Vagina (tissue), 2 donors: ENCODE measurements at places on chromosomes 4 and X. TPM values are rescaled to one million over a fixed set of nuclear protein-coding genes. Genes with fewer than 3 reads are reported as not detected.

USP26 gene
- total RNA-seq: not detected

DNA sequence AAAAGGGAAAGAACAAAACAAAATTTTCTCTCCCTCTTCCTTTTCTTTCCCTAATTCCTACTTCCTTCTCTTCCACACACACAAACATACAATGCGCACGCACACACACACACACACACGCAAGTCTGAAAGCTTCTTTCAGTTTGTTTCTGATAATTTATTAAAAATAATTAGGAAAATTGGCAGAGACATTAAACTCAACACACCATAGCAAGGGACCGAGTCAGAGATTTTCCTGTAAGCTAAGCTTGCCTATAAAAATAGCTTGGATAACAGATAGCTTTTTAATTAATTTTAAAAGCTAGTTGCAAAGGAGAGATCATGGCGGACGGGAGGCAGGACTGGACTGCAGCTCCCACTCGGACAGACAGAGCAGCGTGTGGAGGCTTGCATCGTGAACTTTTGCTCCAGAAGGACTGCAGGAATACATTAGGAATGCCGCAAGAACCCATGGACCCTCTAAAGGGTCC lies 92.6 kb upstream of the MAPK10 start:
- no peak for DNase-seq

GRCh38 chr4:82585690-82586435 lies 24.1 kb upstream of the TMEM150C start:
- DNase-seq: no peak

USP17L29 gene
- not detected for total RNA-seq

F8A2 gene
- total RNA-seq: not detected

DNA sequence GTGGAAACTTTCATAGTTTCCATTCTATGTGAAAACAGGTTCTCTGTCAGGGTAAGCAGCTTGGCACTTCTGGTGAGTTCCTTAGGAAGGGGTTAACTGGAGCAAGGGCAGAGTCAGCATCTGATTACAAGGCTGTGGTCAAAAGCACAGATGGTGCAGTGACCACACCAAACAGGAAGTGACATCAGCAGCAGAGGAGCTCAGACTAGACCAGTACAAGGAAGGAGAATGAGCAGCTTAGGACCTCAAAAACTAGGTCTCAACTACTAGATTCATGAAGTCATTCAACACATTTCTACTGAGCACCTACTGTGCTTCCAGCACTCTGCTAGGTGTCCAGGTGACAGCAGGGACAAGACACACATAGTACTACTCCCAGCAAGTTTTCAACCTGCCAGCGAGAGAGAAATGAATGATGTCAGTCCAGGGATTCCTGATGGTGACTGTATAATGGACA lies 130.2 kb downstream of the AMELX start:
- DNase-seq: no peak

GRIA3 gene
- 4.4 TPM for total RNA-seq

DNA sequence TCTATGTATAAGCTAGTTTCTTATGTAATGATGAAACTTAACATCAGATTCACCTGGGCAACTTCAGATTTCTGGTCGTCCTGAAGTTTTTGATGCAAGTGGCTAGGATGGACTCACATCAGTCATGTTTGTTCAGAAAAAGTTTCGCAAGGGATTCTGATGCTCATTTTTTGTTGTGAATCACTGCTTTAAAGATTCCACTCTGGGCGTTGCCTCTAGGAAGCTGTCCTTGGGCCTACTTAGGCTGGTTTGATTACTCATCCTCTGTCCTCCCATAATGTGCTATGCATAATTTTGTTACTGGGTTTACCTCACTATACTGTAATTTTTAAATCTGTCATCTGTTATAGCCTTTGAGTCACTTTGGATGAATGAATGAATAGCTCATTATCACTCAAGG lies 30.8 kb downstream of the HERC3 start:
- no peak for DNase-seq

DNA sequence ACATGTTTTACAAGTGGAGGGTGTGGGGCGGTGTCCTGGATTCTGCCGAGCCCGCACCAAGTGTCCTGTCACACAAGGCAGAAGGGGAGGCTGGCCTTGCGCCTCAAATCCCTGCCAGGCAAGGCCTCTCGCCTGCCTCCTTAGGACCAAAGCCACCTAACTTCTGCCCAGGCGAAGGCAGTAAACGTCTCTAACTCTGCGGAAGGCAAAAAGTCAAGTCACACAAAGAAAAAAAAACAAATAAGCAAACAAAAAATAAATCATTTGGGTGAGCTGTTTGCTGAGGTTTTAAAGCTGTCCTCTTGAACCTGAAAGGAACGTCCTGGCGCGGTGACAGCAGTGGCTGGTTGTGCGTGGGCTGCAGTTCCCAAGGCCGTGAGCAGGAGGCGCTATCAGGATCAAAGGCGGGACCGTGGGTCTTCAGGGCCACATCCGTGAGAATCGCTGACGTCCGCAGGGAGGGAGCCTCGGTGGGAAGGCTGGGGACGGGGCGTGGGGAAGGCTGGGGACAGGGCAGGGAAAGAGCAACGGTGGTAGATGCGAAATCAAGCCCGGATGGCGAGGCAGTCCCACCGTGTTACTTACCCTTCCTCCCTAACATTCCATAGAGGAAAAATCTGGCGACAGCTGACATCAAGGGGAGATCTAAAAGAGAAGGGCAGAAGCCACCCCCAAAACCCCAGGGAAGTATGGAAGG lies 99.1 kb downstream of the TRAPPC11 start:
- DNase-seq: no peak

KLHL2 gene
- 29.5 TPM for total RNA-seq

C4orf50 gene
- total RNA-seq: 0.49 TPM

DNA sequence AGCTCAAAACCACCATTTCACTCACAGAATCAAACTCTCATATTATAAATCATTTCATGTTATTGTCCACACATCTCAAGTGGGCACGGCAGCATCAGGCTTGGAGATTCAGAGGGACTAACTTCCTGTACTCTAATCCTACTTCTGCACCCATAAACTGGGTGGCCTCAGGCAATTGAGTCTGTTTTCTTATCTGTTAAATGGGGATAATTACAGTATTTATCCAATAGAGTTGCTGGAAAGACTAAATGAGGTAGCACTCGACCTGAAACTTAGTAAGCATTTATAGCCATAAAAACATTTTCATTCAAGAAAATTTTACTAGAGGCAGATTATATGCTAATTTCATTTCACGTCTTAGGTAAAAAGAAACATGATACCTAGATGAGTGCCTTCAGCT lies 13.0 kb downstream of the TBC1D1 start:
- no peak for DNase-seq

DNA sequence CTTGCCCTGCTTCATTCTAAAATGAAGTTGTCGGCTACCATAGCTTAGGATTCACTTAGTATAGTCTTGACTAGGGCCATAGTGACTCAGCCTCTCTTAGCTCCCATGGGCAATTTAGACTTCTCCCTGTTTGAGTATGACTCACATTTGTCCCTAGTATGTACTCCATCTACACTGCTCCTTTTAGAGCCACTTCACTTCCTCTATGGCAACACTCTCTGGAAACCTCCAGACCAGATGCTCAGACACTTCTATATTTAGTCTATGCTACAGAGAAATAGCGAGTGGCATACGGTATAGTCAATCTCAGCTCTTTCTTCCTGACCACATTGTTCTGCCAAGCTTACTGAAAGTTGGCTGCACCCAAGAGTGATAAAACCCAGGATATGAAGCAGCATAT lies 11.2 kb downstream of the MEPE start:
- no peak for DNase-seq

- no peak for DNase-seq
Observed at GRCh38 chrX:18194688-18195087, 26.0 kb downstream of the BEND2 start.

DNA sequence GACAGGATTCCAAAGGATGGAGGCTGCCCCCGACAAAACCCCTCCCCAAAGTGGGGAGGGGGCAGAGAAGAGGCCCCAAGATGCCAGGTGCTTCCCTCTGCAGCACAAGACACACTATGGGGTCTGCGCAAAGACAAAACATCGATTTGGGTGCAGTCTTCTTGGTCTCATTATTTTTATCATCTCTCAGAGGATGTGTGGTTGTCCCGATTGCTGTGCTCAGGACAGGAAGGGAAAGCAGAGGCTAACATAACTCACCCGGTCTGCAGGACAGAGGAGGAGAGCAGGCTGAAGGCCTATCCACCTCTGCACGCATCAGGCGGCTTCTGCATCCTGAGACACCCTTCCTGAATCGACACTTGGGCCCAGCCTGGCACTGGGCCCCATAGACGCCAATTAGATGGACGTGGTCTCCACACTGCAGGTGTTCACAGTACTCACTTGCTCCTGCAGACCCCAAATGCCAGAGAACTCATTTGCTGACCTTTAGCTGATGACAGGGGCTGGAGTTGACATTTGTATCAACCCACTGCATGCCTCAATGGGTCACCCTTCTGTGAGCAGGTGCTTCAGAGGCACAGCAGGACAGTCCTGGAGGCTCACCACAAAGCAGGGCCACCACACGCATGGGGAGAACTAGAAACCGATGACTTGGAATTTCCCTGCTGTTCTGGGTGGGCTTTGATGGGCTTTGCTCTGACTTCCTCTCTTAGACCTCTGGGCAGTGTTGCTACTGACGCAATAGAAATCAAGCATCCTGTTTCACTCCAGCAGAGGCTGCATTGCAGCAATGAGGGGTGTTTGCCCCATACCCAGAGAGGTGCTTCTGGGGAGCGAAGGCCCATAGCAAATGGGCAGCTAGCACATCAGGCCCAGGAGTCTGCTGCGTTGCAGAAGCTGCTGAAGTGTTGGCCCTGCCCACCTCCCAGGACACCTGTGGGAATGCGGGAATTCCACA lies 96.3 kb upstream of the ENPP6 start:
- DNase-seq: no peak

SRPX2 gene
- 50.6 TPM for total RNA-seq

SSX3 gene
- total RNA-seq: not detected

DNA sequence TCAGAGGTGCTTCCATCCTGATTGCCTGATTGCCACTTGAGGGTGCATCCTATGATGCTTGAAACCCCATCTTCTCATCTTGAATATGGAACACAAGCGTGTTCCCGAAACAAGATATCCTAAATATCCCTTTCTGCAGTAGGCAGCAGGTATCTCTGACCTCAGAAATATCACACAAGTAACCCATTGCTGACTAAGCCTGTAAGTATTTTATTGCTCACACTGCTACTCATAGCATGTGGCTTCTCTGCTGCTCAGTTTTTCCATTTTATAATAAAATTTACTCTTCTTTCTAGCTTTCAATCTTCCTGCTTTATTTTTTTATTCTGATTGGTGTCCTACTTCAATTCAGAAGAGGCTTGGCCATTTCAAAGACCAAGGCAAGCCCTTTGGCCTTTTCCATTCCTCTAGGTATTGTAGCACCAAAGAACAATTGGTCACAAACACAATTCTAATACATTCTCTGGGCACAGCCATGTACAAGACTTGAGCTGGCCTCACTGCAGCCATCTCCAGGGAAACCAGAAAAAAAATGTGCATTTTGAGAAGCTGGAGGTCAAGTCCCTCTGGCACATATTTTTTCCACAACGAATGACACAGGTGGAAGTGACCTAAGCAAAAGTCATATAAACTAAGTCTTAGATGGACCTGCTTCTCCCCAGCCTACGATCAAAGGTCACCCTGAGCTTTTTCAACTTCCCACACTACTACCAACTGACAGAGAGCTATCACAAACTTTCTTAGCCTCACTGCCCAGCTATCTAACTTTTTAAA lies 107.0 kb downstream of the OR13H1 start:
- no peak for DNase-seq

GRCh38 chr4:162685410-162685809 lies 481.3 kb downstream of the NAF1 start:
- no peak for DNase-seq

DNA sequence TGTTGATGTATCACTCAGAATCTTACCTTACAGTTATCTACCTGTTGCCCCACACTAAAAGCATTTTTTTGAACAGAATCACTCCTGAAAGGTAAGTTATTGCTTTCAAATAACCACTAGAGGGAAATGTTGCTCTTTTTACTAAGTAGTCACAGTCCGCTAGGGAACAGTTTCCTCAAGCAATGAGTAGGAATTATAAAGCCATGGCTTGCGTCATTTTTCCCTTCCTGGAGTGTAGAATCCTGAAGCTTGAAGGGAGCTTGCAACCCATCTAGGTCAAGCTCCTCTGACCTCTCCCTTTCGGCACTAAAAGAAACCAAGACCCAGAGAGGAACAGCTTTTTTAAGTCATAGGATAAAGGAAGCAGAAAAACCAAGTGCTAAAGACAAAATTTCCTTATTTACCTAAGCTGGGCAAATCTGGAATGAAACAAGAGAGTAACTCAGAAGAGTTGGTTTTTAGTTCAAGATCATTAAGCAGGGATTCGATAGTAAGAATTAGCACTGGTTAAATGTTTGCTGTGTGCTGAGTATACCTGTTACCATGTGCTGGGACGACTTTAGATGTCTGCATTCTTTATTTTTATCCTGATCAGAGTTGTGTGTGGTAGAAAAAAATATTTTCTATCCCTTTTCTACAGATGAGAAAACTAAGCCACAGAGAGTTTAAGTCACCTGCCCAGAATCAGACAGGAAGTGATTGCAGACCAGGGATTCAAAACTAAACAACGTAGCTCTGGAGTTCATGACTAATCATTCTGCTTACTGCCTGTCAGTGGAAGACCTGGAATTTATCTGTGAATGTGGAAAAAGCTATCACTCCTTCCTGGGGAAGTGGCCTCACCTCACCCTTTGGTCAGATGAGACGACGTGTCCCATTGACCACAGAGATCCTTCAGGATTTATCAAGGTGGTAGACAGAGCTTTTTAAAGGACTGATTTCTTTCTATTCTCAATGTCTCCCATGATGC lies 631.5 kb downstream of the RAB28 start:
- no peak for DNase-seq

DNA sequence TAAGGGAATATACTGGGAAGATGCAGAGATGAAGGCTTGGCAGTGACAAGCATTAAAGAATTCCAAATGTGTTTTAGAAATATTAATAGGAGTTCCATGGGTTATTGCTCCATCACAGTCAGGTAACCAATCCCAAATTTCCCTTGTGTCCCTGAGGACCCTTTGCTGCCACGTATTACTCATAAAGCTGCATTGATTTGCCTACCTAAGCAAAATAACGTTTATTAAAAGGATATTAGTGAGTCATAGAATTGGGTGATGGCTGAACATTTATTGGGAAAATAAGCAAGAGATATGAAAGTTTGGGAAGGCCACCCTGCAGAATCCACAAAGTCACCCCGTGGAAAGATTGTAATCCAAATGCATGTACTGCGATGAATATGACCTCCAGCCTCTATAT lies 782.1 kb downstream of the RAPGEF2 start:
- no peak for DNase-seq

DNA sequence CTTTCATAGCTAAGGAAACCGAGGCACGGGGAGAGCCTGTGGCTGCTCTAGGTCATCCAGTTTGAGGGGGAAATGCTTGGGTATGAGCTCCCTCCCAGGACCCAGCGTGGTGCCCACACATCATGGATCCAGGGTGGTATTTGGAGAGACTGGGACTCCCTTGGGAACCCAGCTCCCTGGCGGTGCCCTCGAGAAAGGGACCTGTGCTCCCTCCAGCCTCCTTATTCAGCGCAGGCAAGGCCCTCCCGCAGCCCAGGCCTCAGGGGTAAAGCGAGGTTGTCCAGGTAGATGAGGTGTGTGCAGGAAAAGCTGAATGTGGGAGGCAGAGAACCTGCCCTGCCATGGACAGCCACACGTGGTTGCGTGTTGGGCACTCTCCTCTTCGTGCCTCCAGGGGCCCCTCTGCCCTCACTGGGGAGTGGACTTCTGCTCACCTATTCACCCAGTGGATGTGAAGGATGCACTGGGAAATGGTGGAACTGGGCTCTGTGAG lies 53.8 kb upstream of the GPR78 start:
- DNase-seq: no peak
